ENCODE measurements at places on chromosomes 16 and 17.

DNA sequence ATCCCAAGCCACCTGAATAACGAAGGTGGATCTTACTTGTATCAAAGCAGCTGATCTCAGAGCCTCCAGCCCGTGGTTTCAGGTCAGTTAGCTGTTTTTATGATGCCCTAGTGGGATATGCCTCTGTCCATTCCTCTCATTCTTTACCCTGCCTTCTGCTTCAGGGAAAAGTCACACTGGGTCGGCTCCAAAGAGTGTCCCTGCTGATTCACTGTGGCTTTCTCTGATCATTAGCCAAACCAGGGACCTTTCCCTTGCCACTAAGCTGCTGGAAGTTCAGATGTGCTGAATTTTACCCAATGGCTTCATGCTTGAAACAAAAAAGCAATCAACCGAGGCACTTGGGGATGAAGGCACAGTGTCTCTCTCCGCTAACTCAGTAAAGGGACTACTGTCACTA lies 170.2 kb upstream of the SALL1 start:
- DNase-seq: no peak

GRCh38 chr16:78102122-78102660 lies 2.7 kb downstream of the WWOX start:
- DNase-seq: no peak

DNA sequence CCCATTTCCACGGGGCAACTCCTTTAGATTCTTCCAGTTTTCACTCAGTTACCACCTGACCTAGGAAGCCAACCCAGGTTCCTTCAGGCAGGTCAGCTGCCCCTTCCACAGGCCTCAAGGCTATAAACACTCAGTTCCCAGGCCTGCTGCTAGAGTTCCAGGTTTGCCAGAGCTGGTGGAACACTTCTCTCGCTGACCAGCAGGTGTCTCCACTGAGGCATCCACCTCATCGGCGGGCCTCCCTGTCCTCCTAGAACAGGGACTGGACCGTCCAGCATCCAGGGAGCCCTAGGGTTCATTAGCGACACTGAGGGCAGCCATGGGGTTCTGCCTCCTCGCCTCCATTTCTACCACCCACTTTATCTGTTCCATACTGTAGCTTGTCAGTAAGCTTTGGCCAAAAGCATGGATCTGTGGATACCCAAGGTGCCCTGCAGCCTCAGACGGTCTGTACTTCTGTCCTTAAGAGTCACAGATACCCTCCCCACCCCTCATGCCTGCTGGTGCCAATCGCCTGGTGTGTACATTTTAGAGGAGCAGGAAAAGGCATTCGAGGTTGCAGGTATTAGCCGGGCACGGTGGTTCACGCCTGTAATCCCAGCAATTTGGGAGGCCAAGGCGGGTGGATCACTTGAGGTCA lies 29.0 kb downstream of the PIMREG start:
- peak; percentile 76 for DNase-seq

GRCh38 chr17:4340914-4341615 lies 25.4 kb downstream of the UBE2G1 start:
- DNase-seq: no peak

DNA sequence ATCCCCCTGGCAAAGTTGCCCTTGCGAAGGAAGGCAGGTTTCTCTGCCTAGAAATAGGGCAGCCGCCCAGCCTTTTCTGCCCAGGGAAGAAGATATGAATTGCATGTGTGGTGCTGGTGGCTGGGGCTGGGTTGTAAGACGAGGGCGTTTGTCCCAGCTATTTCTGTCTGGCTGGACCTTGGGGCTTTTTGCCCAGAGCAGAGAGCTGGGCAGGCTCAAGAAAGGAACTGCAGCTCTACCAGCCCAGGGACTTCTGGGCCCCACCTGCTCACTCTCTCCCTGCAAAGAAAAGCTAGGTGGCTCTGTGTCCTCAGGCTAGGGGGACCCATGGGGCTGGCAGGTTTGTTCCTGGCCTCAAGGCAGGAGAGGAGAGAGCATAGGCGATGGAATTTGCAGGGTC lies 586 bp downstream of the CACNG1 start:
- no peak for DNase-seq

DNA sequence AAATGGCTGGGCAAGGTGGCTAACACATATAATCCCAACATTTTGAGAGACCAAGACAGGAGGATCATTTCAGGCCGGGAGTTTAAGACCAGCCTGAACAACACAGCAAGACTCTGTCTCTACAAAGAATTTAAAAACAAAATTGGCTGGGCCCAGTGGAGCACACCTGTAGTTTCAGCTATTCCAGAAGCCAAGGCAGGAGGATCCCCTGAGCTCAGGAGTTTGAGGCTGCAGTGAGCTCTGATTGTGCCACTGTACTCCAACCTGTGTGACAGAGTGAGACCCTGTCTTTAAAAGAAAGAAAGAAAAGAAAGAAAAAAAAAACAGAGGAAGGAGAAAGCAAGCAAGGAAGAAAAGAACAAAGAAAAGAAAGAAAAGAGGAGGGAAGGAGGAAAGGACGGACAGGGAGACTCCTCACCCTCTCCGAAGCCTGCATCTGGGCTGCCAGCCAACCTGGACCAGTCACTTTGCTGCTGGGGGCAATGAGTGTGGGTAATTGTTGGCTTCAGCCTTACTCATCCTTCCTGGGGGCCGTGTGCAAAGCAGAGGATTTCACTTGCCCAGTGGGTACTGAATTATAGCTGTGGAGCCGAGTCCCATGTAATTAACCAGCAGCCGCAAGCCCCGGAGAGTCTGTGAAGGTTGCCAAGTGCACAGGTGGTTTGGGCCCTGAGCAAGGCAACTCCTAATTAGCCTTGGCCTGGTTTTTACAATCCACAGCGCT lies 6.7 kb upstream of the MT4 start:
- DNase-seq: peak; percentile 77

All from dorsolateral prefrontal cortex (tissue), 122 donors.